CD8-positive, alpha-beta T cell (primary cell): ENCODE measurements at places on chromosomes 6 and 20.

- DNase-seq = no peak
These were observed 32.1 kb downstream of the BEND3 start for GRCh38 chr6:107083047-107083768.

DNA sequence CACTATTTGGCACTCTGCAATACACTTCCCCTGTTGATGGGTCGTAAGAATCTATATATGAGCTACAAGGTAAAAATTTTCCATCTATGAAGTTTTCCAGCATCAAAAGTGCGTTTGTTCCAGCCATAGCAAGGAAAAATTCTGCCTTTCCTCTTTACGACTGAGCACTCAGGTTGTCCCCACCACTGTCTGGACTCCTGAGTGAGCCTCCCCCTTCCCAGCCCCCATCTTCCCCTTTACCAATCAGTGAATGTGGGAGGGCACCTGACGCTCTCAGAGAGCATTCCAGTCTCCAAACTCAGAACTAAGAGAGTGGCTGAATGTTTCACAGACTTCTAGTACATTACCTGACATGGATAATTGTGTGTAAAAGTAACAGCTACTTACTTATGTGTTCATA is at the start of gene ALDH8A1:
Gene ALDH8A1 (minus strand): TSS at position 175 of the 400 bp plus-strand sequence. CDS start 48 bp downstream, at position 127.
- DNase-seq = no peak

GRCh38 chr6:142945446-142946180 is 637 bp upstream of the HIVEP2 start:
- DNase-seq = peak; percentile 43

DNA sequence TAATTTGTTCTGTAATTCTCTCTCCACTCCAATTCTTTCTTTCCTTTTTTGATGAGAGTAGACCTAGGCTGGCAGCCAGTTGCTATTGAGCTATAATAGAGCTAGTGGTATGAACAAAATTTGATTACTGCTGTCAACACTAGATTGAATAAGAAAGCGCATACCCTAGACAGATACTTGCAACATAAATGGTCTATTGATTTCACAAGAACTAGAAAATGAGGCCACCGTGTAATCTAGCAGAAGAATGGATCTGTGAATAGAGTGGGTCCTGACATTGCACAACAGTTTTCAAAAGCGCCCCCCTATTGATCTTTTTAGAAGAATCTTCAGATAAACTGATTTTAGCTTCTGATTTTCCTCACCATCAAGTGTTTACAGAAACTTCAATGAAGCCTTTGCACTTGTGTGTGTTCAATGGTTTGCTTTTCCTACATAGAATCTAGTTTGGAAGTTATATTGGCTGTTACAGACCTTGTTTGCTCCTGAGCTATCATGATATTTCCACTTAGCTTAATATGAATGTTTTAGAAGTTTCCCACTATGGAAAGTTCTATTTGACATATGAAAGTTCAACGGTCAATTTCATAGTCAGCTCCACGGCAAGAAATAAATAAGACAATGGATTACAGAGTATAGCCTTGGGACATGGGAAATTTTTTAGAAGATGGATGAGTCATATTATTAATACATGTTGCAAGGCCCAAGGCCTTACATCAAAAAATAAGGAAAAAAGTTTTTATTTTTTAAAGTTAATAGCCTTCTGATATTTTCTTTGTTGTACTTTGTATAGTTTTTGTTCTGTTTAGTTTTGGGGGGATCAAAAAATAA is 55.6 kb downstream of the UTRN start:
- DNase-seq = no peak

DNA sequence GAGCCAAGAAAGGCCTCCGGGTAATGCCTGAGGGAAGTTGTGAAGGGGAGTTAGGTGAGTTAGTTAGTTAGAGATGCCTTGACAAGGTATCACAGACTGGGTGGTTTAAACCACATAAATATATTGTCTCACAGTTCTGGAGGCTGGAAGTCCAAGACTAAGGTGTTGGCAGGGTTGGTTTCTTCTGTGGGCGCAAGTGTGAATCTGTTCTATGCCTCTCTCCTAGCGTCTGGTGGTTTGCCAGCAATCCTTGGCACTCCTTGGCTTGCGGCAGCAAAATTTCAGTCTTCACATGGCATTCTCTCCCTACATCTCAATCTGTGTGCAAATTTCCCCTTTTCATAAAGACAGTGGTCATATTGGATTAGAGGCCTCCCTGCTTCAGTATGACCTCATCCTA is 29.7 kb upstream of the RANBP9 start:
- no peak for DNase-seq

DNA sequence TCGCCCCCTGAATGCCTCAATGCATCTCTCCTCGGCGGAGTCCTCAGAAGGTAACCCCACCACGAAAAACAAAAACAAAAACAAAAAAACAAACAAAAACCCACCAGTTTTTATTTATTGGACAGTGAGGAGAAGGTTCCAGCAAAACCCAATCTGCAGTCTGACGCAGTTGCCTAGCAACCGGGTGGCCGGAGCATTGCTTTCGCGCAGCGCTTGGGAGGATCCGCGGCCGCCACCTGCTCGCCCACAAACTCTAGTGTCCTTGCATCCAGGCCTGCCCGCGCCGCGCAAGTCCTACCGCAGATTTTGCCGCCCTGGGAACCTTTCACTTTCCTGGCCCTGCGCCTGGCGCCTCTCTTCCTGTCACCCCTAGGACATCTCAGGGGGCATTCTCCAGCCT is 17.6 kb downstream of the TFAP2B start:
- no peak for DNase-seq
